NCI-H524 treated with DMSO at 0.1 percent for 48 hours (cell line): ENCODE measurements at places on chromosomes 2 and 18.

- DNase-seq, result no peak
Measured at GRCh38 chr2:1208522-1208921, 204.7 kb upstream of the TPO start.

DNA sequence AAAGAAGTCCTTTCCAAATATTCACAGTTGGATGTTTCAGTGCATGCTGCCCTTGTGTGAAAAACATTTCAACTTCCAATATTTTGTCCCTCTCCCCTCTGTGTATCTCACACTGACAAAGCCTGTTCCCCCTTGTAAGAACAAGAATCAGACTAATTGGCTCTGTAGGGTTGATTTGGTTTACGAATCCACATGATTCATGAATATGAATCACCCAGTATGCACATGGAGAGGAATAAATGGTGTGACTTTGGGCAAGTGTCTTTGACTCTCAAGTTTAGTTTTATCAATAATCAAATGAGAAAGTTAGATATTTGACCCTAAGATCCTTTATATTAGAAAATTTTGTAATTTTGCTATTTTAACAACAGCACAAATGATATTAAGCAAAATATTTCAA is 9.3 kb upstream of the CDH20 start:
- no peak for DNase-seq

GRCh38 chr2:61946666-61947065 is 41.2 kb downstream of the COMMD1 start:
- no peak for DNase-seq

DNA sequence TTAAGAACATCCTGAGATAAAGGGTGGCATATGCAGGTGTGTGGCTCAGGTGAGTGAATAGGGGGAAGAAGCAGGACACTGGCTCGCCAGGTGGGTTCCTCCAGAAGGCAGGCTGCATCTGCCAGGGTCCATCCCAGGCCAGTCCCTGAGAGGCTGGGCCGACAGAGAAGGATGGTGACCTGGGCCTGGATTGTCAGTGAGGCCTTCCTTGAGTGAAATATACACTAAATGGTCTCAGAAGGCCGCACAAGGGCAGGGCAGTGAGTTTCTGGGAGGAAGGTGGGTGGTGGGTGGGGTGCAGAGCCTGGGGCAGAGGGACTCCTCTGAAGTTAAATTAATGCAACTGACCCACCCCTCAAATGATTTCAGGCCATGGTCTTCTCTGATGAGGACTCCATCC is 182.1 kb downstream of the ANKRD30B start:
- DNase-seq, result no peak

GRCh38 chr2:104118889-104119288 is 735.0 kb upstream of the POU3F3 start:
- DNase-seq, result no peak

- no peak for DNase-seq
Measured at GRCh38 chr2:197573608-197574007, 57.7 kb downstream of the MOB4 start.

GRCh38 chr18:30387401-30387800 is 655.1 kb downstream of the DSC3 start:
- no peak for DNase-seq

- no peak for DNase-seq
Measured at GRCh38 chr2:136104977-136105376, 13.0 kb downstream of the CXCR4 start.

- no peak for DNase-seq
Measured at GRCh38 chr2:201176081-201176481, 6.9 kb upstream of the CASP10 start.

GRCh38 chr2:109402980-109403840 is 210.6 kb downstream of the SEPTIN10 start:
- DNase-seq, result no peak
